GM04503 (cell line): ENCODE measurements at places on chromosomes 12 and 14.

DNA sequence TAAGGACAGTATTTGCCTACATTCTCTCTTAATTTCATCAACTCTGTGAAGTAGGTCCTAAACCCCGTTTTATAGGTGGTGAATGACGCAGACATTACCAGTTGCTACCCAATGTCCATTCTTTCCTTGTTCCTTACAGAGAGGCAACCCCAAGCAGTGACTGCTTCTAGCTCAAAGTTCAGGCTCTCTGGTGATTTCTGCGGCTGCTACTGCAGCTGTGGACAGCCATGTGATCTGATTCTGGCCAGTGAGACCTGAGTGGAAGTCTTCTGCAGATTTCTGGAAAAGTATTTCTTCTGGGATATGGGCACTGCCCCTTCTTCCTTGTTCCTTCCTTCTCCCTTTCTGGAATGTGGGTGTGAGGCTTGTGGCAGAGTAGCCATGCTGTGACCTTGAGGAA is 82.9 kb downstream of the ARF6 start:
- DNase-seq = no peak

- DNase-seq = no peak
Observed at GRCh38 chr12:120584343-120585149, 3.3 kb upstream of the POP5 start.

DNA sequence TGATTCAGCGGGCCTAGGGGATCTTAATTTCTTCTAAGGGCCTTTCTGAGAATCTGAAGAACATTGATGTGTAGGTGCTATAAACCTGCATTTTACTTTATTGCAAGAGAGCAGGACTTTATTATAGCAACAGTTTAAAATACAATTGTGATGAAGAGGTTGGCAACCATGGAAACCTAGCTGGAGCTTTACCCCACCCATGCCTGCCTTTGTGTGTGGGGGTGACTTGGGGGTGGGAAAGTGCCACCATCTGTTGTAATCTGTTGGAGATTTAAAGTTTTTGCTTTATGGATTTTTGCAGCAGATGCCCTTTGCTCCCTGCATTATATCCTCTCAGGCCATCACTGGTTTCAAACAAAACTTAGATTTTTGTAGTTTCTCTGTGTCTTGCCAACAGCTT is 64.6 kb downstream of the ATG14 start:
- no peak for DNase-seq

- no peak for DNase-seq
Observed at GRCh38 chr12:120698665-120699064, 11.6 kb upstream of the UNC119B start.

- DNase-seq = no peak
Observed at GRCh38 chr12:109460538-109460937, 16.6 kb downstream of the KCTD10 start.

DNA sequence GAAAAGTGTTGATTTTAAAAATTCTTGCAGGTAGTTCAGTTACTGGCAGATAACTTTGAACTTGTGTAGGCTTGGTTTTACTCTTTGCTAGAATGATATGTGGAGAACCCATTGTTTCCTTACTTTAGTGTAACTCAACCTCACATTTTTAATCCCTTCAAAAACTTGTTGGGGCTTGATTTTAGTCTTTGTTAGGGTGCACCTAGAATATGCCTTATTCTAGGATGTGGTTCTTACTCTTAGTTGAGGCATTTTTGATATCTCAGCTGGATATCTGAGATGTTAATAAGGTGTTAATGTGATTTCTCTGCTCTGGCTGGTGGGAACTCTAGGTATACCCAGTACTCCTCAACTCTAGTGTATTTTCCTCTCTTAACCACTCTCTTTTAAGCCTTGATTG is 10.0 kb downstream of the MNAT1 start:
- DNase-seq = no peak

GRCh38 chr14:74618078-74618952 is 6.3 kb upstream of the LTBP2 start:
- no peak for DNase-seq

GRCh38 chr14:93686268-93686667 is 102.0 kb downstream of the PRIMA1 start:
- DNase-seq = no peak

GRCh38 chr12:72578327-72578726 is 306.2 kb downstream of the TRHDE start:
- DNase-seq = no peak

- no peak for DNase-seq
Observed at GRCh38 chr12:47757840-47758583, 668 bp downstream of the RAPGEF3 start.

DNA sequence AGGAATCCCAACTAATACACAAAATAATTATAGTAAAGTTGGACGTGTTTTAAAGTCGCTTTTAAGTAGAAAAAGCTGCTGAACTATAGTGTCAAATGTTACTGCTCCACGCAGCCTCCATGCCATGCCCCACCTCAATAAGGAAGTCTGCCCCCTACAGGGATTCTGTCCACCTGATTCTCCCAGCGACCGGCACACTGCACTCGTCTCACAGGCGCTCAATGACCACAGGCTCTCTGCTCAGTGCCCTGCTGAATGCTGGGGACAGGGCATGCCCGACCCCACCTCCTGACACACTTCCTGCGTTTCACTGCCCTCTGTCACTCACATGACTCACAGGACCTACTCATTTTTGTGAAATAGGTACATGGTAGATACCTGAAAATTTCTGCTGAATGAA is 48.9 kb downstream of the BDKRB1 start:
- DNase-seq = no peak

- no peak for DNase-seq
Observed at GRCh38 chr12:104928036-104928745, 29.9 kb downstream of the SLC41A2 start.

DNA sequence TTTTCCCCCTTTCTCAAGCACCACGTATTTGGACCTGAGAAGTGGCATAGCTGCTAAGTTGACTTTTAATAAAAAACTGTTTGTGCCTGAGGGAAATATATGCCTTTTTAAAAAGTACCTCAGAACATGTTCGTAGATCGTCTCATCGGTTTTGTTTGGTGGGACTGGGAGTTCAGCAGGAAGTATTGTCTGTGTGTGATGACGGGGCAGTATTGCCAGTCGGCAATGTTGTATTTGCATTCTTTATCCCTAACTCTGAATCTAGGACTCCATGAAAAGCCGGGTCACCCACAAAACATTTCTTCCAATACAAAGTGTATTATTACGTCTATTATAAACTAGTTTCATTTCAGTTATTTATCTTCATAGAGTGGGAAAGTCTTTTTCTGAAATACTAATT is 19.7 kb upstream of the FGD4 start:
- no peak for DNase-seq

GRCh38 chr12:41186026-41186425 is 2.1 kb upstream of the PDZRN4 start:
- DNase-seq = no peak

DNA sequence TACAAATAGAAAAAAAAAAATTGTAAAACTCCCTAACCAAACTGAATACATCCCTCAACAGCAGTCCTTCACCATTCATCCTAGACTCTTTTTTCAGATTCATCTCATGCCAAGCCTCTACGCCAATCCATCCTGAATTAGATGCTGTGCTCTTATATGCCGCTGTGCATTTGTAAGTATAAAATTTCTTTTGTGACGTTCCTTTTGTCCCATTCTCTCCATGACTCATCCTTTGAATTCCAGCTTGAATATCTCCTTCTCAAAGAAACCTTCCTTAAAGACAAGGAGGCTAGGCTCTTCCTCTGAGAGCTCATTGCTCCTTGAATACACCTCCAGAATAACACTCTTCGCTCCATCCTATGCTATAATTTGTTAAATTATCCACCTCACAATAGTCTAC is 359.2 kb downstream of the RMST start:
- DNase-seq = no peak

DNA sequence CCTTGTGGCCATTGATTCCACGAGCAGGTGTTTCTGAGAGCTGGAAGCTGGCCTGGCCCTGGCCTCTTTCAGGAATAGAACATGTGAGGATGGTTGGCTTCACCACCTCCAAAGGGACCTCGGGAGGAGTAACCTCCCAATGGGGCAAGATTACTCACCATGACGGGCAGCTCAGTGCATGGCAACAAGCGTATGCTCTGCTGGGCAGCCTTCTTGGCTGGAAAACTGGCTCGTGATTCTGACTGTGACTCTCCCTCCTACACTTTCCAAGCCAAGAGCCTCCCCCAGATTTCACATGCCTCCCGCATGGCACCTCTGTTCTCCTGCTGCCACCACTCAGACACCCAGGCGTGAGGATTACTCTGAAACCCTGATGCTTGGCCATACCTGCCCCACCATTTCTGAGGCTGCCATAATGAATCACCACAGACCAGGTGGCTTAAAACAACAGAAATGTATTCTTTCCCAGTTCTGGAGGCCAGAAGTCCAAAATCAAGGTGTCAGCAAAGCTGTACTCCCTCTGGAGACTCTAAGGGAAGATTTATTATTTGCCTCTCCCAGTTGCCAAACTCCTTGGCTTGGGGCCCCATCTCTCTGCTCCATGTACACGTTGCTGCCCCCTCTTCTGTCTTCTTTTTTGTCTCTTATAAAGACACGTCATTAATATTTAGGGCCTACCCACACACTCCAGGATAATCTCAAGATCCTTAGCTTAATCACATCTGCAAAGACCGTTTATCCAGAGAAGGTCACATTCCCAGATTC is 215.9 kb downstream of the CHST11 start:
- no peak for DNase-seq

GRCh38 chr12:95942101-95942523 is 302 bp downstream of the CCDC38 start:
- no peak for DNase-seq

GRCh38 chr12:81167694-81168093 is 89.8 kb downstream of the ACSS3 start:
- DNase-seq = no peak

- no peak for DNase-seq
Observed at GRCh38 chr14:68467425-68467824, 325.4 kb downstream of the ZFP36L1 start.

DNA sequence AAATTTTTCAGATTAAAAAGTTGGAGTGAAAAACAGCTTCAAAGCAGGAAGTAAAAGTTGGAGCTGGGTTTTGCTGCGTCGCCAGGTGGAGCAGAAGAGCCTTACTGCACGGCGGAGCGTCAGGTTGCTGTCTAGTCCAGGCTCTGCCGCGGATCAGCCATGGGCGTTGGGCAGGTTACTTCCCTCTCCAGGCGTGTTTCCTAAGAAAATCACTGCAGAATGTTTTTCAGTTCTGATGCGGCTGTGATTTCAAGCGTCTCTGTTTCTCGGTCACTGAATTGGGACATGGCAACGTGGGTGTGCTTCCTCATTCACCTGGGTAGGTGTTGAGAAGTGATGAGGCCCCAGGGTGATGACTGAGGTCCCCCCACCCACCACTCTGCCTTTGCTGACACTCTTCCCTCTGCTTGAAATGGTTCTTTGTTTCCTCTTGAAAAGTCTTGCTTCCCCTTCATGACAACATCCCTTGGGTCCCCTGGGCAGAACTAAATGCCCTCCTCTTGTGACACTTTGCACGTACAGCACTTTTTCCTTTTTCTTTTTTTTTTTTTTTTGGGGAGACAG is 7.6 kb downstream of the EVL start:
- no peak for DNase-seq

DNA sequence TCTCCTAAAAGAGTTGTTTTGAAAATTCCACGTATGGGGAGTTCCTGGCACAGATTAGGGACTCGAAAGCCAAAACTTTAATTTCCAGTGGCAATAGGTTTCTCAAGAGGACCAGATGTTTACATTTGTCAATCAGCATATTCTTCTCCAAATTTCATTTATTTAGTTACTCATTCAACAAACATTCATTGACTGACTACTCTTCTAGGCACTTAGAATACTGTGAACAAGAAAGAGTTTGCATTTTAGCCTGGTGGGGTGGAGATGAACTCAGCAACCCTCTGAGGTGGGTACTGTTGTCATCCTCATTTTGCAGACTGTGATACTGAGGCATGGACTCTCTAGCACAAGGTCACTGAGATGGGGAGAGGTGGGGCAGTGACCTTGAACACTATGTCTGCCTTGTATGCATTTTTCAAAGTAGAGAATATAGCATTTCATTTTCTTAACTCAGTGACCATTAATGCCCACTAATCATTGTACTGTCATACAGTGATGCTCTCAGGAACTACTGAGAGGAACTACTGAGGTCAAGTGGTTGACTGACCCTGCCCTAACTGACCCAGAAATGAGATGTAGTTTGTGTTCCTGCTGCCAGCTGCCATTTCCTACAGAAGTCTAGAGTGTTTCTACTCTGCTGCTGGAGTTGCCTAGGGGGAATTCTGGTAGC is 2.2 kb downstream of the L3HYPDH start:
- DNase-seq = peak; percentile 65
